Fibroblast of lung (primary cell): ENCODE measurements at places on chromosomes 3 and 15. TPM values are rescaled to one million over a fixed set of nuclear protein-coding genes. Genes with fewer than 3 reads are reported as not detected.

- H3K27ac ChIP-seq = no peak overlapping the region
- no peaks in the 10 kb centered on the region for H3K36me3 ChIP-seq
- H3K27me3 ChIP-seq = no peaks in the 10 kb centered on the region
- DNase-seq = no peak
- no peaks in the 10 kb centered on the region for H3K4me1 ChIP-seq
Observed at GRCh38 chr15:73732930-73733329, 20.2 kb downstream of the INSYN1 start.

DNA sequence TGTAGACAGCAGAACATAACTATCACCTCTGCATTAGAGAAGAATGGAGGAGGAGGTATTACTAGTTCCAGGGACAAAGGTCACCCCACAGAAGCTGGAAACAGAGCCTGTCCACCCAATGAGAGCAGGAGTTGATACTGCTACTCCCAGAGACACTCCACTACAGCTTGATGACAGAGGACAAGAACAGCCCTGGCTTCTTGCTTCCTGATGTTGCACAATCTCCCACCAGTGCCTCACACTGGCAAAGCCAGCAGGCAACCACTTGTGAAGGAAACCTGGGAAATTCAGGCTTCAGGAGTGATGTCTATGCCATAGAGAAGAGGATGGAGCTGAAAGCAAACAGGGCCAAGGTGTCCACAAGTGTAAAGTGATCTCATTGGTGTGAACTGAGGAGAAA, 78.0 kb upstream of the POU1F1 start:
- H3K27ac ChIP-seq = no peak overlapping the region
- no peaks in the 10 kb centered on the region for H3K4me1 ChIP-seq
- H3K4me3 ChIP-seq = no peak overlapping the region
- no peaks in the 10 kb centered on the region for H3K36me3 ChIP-seq
- H3K27me3 ChIP-seq = no peaks in the 10 kb centered on the region

- peaks cover 4% of the 10 kb centered on the region for H3K4me1 ChIP-seq
- H3K27ac ChIP-seq = no peak overlapping the region
- no peaks in the 10 kb centered on the region for H3K27me3 ChIP-seq
- H3K36me3 ChIP-seq = no peaks in the 10 kb centered on the region
- peak; percentile 76 for DNase-seq
Observed at GRCh38 chr15:84725001-84725491, 9.1 kb upstream of the SEC11A start.

The EPHB1 gene
- 0.14 and 0.41 TPM in 2 replicates for polyA plus RNA-seq

GRCh38 chr3:192850451-192850981, 67.1 kb downstream of the MB21D2 start:
- H3K4me1 ChIP-seq = peaks cover 9% of the 10 kb centered on the region
- H3K27me3 ChIP-seq = no peaks in the 10 kb centered on the region
- no peaks in the 10 kb centered on the region for H3K36me3 ChIP-seq
- DNase-seq = peak; percentile 89
- no peak overlapping the region for H3K27ac ChIP-seq
- H3K4me3 ChIP-seq = no peak overlapping the region

- H3K27me3 ChIP-seq = no peaks in the 10 kb centered on the region
- peaks cover 8% of the 10 kb centered on the region for H3K4me1 ChIP-seq
- peak overlapping the region; percentile 49 for H3K27ac ChIP-seq
- peak; percentile 97 for DNase-seq
Observed at GRCh38 chr3:107987036-107987939, 103.5 kb downstream of the CD47 start.

DNA sequence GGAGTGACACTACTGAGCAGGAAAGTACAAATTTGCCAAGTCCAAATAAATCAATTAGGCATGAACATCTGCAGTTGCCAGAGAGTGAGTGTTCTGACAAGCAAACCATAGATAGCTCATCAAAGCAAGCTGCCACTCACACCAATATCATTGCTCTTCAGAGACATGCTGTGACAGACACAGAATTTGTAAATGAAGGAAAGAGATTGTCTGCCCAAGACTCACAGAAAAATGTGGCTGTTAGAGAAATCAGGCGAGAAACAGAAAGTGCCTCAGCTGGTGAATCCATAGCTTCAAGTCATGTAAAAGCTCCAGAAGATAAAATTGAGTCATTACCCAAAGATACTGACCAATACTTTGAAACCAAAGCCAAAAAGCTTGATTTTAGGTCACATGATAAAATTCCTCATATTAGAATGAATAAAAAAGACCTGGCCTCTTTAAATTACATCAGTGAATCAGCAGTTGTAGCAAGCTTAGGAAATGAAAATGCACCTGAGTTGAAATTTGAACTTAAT, 50.8 kb downstream of the CRYBG3 start:
- no peaks in the 10 kb centered on the region for H3K36me3 ChIP-seq
- H3K4me1 ChIP-seq = peaks cover 10% of the 10 kb centered on the region
- H3K4me3 ChIP-seq = no peak overlapping the region
